ENCODE measurements at places on chromosomes 4 and X.

- no peak for DNase-seq
These were observed 53.7 kb downstream of the LNX1 start for GRCh38 chr4:53537606-53538005.

- DNase-seq, result no peak
These were observed 148.3 kb downstream of the NEK1 start for GRCh38 chr4:169464080-169464479.

DNA sequence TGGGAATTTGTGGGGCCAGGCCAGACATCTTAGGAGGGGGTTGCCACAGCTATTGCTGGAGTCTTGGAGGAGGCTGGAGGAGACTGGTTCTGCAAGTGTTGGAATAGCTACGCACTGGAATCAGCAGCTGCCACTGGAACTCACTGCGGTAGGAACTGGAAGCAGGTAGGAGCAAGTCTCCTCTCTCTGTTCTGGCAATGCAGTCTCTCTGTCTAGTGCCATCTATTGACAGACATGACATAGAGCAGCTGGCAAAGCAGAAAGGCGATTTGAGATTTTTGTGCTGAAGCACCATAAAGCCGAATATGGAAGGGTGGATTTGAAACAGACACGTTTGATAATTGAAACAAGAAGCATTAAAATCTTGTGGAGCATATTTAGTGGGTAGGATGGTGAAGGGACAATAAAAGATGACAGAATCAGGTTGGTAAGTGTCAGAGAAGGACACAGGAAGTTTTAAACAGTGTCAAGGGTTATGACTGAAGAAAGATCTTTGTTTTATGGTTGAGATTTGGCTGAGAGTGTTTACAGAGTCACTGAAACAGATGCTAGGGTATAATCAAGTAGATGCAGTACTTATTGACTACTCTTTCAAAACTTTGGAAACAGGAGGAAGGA lies 23.5 kb upstream of the SYNPO2 start:
- no peak for DNase-seq

GRCh38 chrX:118795528-118796280 lies 27.9 kb upstream of the ZCCHC12 start:
- no peak for DNase-seq

GRCh38 chr4:124329134-124329533 lies 383.4 kb downstream of the ANKRD50 start:
- DNase-seq, result no peak

GRCh38 chr4:78691971-78692821 lies 84.0 kb upstream of the BMP2K start:
- DNase-seq, result no peak

Data from amygdala (tissue), 56 donors.